ENCODE measurements at places on chromosomes 12 and 14. TPM values are rescaled to one million over a fixed set of nuclear protein-coding genes. Genes with fewer than 3 reads are reported as not detected.

DNA sequence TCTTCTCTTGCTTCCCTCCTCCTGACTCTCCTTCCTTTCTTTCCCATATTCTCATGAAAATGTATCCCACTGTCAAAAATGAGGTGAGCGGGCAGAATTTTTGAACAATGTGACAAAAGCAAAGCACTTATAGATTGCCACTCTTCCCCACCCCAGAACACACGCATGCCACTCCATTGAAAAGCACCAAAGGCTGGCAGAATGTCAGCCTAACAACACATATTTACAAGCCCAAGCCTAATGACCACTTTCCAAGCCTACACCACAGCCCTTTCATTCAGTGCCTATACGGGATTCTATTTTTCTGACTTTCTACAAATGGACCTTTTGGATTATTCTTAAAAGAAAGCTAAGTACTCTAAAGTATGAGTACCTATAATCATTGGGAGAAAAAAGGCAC, 62.9 kb upstream of the METAP2 start:
- DNase-seq: no peak

GRCh38 chr14:63672417-63673180, 30.9 kb upstream of the WDR89 start:
- DNase-seq: no peak

DNA sequence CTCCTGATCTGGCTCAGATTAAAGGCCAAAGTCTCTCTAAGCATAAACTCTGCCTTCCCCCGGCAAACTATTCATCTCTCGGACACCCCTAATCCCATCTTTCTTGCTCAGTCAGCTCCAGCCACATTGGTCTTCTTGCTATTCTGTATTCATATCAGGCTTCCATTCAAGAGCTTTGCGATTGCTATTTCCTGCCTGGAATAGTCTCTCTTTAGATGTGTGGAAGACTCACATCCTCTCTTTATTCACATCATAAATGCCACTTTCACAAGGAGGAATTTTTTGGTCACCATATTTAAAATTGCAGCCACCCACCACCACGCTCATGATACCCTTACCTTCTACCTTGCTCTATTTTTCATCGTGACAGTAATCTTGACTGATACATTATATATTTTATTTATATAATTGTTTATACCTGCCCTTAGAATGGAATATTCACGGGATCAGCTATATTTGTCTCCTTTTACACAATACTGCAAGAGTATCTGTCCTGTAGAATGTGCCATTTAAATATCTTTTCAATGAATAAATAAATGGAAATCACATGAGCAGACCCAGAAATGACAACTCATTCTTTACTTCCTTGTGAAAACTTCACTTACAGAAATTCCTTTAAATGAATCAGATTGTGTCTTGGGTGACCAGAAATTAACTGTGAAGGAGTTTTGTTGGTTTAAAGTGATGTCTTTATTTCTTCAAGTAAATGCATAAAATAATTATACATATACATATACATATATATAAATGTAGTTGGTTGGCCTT, 780.6 kb upstream of the FLRT2 start:
- no peak for DNase-seq

DNA sequence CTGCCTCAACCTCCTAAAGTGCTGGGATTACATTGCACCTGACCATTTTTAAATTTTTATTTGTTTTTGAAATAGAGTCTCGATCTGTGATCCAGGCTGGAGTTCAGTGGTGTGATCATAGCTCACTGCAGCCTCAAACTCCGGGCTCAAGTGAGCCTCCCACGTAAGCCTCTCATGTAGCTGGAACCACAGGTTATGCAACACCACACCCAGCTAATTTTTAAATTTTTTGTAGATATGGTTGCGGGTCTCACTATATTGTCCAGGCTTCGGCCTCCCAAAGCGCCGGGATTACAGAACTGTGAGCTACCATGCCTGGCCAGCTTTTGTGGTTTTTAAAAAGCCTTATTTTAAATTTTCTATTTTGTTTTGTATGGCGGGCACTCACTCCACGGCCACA, 2.2 kb upstream of the DRAM1 start:
- DNase-seq: no peak

- DNase-seq: no peak
Measured at GRCh38 chr14:94121485-94121884, 7.9 kb downstream of the IFI27L2 start.

GRCh38 chr14:76245097-76245496, 93.4 kb downstream of the GPATCH2L start:
- no peak for DNase-seq

The RXYLT1 gene
- 26.7 TPM for total RNA-seq
